ENCODE measurements at places on chromosomes 4 and X.

DNA sequence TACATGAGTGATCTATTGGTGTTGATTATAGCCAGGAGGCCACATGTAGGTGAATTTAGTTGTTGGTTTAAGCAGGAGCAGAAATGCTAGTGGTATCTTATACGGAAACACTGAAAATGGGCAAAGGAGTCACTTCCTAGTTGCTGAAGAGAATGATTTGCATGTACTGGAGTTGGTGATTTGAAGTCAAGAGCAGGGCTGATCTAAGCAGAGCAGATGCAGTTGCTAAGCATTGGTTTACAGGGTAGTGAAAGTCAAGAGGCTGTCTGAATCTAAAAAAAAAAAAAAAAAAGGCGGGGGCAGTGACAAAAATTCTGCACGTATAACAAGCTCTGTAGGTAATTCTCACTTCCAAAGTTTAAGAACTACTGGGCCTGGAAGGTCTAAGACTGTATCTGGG lies 90.4 kb upstream of the HPRT1 start:
- no peak for DNase-seq

GRCh38 chr4:31370866-31371465 lies 650.8 kb downstream of the PCDH7 start:
- peak; percentile 5 for DNase-seq

GRCh38 chrX:148536961-148537360 lies 36.5 kb downstream of the AFF2 start:
- DNase-seq: no peak

- DNase-seq: no peak
Measured at GRCh38 chrX:154024271-154024670, 4.6 kb upstream of the IRAK1 start.

GRCh38 chr4:101630319-101630986 lies 160.1 kb upstream of the BANK1 start:
- no peak for DNase-seq

GRCh38 chr4:89598602-89599001 lies 238.4 kb downstream of the SNCA start:
- DNase-seq: no peak

DNA sequence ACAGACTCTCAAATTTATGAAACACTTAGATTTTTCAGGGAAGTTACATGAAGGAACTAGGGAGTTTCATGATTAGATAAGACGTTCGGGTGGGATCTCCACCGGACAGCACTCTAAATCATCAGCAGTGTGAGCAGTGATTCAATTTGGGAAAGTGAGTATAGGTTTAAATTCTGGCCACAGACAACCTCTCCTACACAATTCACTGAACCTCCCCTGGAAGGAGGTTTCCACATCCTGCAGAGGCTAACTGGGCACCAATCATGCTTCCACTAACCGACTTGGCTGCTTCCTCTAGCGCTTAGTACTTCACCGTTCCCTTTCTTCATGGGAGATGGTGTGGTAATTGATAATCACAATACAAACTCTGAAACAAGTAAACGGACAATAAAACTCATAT lies 5.6 kb downstream of the CXCL9 start:
- no peak for DNase-seq

- DNase-seq: no peak
Measured at GRCh38 chr4:54941994-54942552, 183.3 kb downstream of the KDR start.

- DNase-seq: no peak
Measured at GRCh38 chr4:19752599-19752998, 499.1 kb upstream of the SLIT2 start.

GRCh38 chr4:54487491-54487890 lies 170.3 kb upstream of the KIT start:
- DNase-seq: no peak

DNA sequence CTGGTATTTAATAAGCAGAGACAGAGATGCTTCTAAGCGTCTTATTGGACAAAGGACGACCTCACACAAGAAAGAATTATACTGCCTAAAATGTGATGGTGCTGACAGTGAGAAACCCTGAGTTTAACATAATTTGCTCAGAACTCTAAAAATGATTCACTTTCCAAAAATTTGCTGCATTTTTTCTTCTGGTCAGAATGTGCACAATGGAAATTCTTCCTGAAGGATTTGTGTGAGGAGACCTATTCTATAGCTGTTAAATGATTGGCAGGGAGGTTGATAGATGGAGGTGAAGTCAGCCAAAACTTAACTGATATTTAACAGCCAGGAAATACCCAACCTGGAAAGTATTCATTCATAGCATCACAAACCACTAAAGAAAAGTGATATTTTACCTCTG lies 1.7 kb downstream of the MAGEC3 start:
- no peak for DNase-seq

DNA sequence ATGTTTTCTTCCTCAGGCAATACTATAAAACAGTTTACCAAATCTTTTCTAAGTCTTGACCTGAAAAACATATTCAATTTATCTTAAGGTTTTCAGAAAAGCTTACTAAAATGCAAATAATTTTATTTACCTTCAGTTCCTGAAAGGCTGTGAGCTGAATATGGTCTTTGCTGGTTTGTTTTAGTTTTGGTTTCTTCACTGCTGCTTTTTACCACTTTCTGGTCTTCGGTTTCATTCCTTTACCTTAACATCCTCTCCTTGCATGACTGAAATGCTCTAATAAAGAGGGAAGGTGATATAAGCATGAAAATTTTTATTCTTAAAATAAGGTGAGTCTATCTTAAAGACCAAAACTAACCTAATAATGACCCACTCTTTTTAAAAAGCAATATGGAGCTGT lies 97.1 kb upstream of the NRK start:
- DNase-seq: no peak

- DNase-seq: no peak
Measured at GRCh38 chr4:83255584-83255983, 29.0 kb downstream of the COQ2 start.
